ENCODE measurements at places on chromosomes 1 and 21.
A peak's percentile ranks its signal among the peaks of the same experiment; 100 is the strongest.

GRCh38 chr1:167127661-167128060 is 33.8 kb downstream of the STYXL2 start:
- no peak for DNase-seq

GRCh38 chr1:225532240-225532944 is 104.6 kb upstream of the LBR start:
- DNase-seq: no peak

- no peak for DNase-seq
These were observed 5.5 kb upstream of the GATAD2B start for GRCh38 chr1:153928245-153928644.

- no peak for DNase-seq
These were observed 2.2 kb upstream of the PRDM2 start for GRCh38 chr1:13697738-13698137.

DNA sequence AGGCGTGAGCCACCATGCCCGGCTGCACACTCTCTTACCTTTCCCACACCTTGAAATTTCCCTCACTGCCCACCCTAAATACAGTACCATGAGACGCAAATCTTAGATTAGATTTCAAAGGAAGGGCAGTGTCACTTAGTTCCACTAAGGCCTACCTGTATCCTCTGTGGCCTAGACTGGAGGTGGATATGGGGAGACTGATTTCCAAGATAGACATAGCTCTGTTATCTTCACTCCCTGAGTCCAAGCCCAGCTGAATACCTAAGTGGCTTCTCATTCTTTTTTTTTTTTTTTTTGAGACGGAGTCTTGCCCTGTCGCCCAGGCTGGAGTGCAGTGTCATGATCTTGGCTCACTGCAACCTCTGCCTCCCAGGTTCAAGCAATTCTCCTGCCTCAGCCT is 89.0 kb downstream of the SLC16A1 start:
- DNase-seq: no peak

GRCh38 chr1:221644663-221645258 is 97.1 kb downstream of the DUSP10 start:
- DNase-seq: no peak

- DNase-seq: no peak
These were observed 189.7 kb downstream of the GPR52 start for GRCh38 chr1:174637487-174637886.

GRCh38 chr1:218701131-218701530 is 356.0 kb downstream of the TGFB2 start:
- no peak for DNase-seq

DNA sequence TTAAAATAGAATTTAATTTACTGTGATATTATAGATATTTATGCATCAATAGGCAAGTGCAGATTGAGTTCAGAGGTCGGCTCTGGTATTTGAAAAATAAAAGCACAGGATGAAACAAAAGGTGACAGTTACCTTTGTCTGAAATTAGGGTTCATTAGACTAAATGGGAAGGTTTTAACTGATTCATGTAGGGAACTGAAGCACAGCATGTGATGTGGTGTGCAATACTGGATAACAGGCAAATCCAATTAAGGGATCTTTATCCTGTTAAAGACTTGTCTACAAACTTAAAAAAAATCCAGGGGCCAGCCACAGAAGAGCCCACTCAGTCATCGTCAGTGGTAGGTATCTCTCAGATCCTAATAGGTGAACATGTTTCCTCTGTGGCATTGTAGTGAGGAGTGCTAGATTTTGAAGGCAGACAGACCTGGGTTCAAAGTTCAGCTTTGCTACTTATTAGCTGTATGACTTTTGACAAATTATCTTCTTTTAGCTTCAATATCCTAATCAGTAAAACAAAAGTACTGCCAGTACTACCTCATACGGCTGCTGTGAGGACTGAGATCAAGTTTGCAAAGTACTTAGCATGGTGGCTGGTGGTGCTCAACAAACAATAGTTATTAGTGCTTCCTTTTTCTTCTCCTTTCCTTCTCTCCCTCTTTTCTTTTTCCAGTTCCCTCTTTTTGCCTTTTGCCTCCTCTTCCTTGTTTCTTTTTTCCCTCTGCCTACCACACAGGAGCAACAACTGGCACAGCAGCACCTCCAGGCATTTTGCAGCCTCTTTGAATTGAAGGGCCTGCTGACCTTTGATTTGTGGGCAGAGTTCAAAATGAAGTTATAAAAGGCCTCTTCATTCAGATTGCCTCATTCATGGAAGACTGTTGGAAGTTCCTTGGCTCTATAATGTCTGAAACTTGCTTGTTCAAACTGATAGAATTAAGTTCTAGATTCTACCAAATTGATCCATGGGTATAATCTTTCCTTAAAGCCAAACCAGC is 44.9 kb upstream of the FOXD3 start:
- DNase-seq: no peak

DNA sequence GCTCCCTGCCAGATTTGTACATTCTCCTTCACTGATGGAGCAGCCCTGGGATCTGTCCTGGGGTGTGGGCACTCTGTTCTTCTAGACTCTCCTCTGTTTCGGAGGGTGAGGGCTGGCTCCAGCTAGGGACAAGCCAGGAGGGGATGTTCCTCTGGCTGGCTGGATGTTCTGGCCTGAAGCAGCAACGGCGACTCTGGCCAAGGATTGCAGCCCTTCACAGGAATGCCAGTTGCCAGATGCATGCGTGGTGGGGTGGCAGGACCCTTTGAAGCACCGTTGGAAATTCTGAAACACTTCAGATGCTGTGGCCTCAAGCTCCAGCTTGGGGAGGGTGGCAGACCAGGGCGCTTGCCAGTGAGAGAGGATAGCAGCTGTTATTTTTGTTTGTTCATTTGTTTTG is 210.9 kb downstream of the TRABD2B start:
- no peak for DNase-seq

DNA sequence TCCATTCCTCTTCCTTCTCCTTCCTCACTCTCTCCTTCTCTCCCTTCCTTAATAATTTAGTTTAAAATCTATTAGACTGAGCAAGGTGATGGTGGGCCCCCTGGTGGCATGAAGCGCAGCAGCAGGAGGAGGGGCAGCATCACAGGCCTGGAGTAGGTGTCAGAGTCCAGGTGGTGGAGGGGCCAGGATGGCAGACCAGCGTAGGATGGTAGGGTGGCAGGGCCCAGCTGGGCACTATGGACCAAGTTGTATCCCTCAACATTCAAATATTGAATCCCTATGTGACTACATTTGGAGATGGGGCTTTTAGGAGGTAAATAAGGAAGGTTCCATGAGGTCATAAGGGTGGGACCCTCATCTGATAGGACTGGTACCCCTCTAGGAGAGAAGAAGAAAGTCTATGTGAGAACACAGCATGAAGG is 61.0 kb downstream of the WDR4 start:
- DNase-seq: peak; percentile 75

DNA sequence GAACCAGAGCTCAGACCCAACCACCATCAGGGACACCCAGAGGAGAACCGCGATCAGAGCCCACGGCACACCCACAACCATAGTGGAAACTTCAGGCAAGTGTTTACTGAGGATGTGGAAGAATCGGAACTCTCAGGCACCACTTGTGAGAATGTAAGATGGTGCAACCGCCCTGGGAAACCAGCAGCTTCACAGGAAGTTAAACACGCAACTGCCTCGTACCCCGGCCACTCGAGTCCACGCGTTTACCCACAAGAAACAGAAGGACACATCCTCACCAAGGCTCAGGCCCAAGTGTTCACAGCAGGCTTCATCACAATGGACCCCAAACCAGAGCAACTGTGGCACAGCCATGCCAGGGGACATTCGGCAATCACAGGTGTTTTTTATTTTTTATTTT is 51.4 kb upstream of the COL6A2 start:
- no peak for DNase-seq

- no peak for DNase-seq
These were observed 115.1 kb downstream of the PROX1 start for GRCh38 chr1:214102907-214103306.

DNA sequence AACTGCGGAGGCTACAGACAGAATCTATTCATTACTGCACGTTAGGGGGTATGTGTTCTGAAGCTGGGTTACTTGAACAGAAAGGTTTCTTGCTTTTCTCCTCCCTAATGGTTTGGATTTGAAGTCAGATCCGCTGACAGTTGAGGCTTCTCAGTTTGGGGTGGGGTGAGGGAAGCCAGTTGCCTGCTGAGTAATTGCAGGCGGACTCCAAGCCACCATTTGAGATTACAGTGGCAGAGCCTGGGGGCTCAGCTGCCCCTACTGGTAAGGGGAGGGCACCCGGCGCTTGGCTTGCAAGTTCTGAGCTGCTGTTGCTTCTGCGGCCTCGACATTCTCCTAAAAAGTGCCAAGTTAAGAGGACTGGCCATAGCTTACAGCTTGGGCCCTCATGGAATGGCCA is 2.0 kb downstream of the GRHL3 start:
- DNase-seq: peak; percentile 29

DNA sequence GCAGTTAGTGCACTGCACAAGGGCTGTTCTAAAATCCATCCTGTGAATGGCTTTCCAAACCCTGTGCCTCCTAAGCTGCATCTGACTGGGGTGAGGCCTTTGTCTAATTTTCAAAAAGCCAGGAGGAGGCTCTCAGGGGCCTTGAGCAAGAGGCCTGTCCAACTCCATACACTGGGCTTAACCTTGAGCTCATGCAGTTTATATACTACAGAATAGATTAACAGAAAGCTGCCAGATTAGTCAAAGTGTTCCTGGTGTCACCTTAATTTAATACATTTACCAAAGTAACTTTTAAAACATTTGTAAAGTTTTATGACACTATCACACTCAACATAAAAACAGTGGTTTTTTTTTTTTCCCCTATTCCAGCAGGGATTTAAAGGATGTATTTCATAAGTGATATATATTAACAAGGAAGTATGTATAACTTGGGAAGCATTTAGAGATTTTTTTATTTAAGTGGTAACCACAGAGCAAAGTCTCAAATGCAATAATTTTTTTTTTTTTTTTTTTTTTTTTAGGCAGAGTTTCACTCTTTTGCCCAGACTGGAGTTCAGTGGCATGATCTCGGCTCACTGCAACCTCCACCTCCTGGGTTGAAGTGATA is 23.3 kb downstream of the CTH start:
- DNase-seq: no peak

- DNase-seq: no peak
These were observed 413.3 kb upstream of the ZRANB2 start for GRCh38 chr1:71494163-71494562.

DNA sequence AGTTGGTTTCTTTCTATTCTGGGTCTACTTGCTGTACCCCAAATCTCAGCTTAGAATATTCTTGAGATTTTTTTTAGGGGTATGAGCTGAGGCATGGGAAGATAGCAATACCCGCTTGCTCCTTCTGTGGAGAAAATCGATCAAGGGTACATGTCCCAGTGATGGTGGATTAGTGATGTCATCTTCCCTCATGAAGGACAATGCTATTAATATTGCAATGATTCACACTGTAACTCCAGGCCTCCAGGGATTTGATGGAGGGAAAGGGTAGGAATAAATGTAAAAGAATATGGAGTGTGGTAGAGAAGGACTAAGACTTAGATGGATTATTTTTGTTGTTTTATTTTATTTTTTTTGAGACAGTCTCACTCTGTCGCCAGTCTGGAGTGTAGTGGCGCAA is 47.4 kb downstream of the XCL1 start:
- no peak for DNase-seq

DNA sequence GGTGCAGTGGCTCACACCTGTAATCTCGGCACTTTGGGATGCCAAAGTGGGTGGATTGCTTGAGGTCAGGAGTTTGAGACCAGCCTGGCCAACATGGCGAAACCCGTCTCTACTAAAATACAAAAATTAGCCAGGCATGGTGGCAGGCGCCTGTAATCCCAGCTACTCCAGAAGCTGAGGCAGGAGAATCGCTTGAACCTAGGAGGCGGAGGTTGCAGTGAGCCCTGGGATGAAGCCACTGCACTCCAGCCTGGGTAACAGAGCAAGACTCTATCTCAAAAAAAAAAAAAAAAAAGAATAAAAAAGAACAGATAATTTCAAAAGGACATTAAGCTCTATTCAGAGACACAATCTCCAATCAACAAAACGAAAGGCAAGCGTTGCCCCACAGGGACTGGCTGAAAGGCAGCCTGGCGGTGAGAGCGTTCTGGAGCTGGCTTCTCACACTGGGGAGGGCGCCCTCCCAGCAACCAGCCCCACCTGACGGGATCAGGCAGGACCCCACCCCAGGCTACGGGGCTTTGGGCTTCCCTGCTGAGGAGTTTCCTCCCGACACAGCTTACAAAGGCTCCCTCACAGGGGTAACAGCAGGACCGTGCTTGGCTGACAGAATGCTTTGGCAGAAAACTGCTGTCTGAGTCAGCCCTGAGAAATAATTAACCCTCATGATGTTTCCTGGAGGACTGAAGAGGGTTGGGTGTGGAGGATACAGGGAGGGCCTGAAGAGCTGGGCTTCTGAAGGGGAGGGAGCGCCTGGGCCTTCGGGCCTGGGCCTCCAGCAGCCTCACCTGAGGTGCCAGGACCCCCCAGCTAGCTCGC is 31.1 kb upstream of the SRP9 start:
- no peak for DNase-seq

- no peak for DNase-seq
These were observed 16.5 kb downstream of the FMO5 start for GRCh38 chr1:147208619-147209018.

DNA sequence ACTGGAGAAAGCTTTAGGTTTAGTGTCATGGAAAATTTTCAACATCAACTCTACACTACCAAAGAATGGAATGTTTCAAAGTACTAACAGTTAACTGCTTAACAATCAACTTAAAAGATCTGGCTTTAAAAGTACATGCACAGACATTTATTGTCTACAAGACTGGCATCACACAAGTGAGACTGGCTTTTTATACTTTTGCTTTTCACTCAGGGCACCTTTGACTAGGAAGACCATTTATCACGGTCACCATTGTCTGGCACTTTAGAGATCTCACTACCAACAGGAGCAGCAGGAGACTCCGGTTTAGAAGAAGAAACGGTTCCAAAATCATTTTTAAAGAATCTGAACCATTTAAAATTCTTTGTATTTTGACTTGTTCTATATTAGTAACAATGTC is 812.3 kb downstream of the ADGRL2 start:
- DNase-seq: no peak

GRCh38 chr1:208154679-208155642 is 89.2 kb downstream of the PLXNA2 start:
- DNase-seq: no peak
